ENCODE measurements at places on chromosomes 16 and 17. TPM values are rescaled to one million over a fixed set of nuclear protein-coding genes. Genes with fewer than 3 reads are reported as not detected.

Gene NXPH3
- total RNA-seq: 17.9 TPM

Gene ABCA8
- total RNA-seq: 3.9 TPM

Gene ATAD5
- total RNA-seq: 7.2 TPM

Gene ANKRD40
- total RNA-seq: 31.4 TPM

Gene PPP1R27
- total RNA-seq: not detected
